Muscle of leg (tissue), 16 donors: ENCODE measurements at places on chromosomes 1 and 21.
A peak's percentile ranks its signal among the peaks of the same experiment; 100 is the strongest.

- DNase-seq: peak; percentile 91
Measured at GRCh38 chr1:15703562-15703961, 19.4 kb downstream of the PLEKHM2 start.

GRCh38 chr1:5424802-5425703 lies 567.2 kb downstream of the NPHP4 start:
- DNase-seq: no peak

DNA sequence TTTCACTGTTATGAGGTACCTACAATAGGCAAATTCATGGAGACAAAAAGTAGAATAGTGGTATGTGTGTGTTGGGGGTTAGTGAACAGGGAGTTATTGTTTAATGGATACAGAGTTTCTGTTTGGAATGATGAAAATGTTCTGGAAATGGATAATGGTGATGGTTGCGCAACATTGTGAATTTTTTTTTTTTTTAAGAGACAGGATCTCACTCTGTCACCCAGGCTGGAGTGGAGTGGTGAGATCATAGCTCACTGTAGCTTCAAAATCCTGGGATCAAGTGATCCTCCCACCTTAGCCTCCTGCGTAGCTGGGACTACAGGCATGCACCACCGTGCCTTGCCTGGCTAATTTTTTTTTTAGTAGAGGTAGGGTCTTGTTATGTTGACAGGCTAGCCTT lies 34.5 kb upstream of the TRABD2B start:
- no peak for DNase-seq

DNA sequence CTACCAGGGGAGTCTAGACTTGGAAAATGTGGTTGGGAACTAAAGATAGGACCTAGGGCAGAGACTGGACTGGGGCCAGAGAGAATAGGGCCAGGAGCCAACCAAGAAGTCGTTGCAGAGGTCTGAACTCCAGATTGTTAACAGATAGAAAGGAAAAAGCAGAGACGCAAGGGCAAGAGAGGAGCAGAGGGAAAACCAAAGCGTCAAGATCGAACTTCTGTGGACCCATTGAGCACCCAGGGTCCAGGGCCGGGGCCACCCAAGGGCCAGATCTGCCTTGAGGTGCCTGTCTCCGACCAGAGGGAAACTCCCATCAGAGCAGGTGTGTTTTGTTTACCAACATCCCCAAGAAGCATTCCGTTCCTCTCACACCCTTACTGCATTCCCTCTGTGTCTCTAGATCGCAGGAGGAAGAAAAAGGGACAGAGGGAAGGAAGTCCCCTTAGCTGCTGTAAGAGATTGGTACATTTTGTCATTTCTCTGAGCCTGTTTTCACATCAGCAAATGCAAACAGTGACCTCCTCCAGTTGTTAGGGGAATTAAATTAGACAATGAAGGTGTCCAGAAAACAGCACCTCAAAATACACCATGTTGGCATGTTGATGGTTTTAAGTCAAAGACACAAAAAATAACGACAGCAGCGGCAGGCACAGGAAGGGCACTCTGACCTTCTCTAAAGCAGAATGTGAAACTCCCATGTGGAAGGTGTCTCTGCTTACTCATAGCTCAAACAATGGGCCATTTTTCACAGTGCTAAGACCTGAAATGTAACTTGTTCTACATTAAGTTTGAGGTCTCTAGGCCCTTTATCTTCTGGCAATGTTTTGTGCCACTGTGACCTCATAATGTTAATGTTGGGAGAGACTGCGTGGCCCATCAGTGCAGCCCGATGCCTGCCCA lies 105.8 kb upstream of the RAB4A start:
- DNase-seq: no peak

DNA sequence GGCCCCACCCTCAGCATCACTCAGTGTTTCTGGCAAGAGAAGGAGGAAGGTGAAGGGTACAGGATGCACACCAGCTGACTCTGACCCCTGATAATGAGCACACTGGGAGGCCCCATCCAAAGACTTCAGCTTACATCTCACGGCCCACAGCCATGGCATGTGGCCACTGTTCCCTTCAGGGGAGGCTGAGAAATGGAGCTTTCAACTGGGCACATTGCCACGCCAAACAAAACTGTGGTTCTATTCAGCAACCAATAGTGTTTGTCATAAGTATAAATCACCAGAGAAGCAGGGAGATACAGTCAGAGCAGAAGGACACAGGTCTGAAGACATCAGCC lies 12.7 kb upstream of the TRAF3IP3 start:
- DNase-seq: no peak

DNA sequence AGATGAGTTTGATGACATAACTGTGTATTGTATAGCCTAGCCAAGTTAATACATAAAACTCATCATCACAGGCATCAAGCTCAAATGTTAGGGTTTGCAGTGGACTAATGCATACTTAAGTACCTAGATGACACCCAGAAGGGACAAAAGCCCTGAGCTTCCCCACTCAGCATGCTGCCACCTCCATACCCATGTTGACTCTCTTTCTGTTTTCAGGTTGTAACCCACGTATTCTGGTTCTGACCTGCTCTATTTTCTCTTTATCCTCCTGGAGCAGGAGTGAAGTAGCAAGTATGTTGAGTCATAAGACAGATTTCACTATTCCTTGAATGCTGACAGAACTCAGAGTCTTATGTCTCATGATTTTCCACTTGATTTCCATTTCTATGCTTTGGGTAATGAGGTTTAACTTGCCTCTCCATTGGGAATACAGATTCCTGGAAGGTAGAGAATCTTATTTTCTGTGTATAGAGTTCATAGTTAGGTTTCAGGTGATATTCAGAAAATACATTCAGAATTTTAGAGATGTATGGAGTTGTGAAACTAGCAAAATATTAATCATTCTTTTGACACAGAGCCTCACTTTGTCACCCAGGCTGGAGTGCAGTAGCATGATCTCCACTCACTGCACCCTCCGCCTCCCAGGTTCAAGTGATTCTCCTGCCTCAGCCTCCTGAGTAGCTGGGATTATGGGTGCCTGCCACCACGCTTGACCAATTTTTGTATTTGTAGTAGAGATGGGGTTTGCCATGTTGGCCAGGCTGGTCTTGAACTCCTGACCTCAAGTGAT lies 122.5 kb upstream of the KCNJ15 start:
- no peak for DNase-seq

- DNase-seq: no peak
Measured at GRCh38 chr1:185969524-185969991, 235.4 kb downstream of the HMCN1 start.

GRCh38 chr21:17782051-17782450 lies 37.1 kb downstream of the C21orf91 start:
- no peak for DNase-seq
